Astrocyte (in vitro differentiated cells and primary cell): ENCODE measurements at places on chromosomes 3 and 15. TPM values are rescaled to one million over a fixed set of nuclear protein-coding genes. Genes with fewer than 3 reads are reported as not detected.
A peak's percentile ranks its signal among the peaks of the same experiment; 100 is the strongest.

- H3K36me3 ChIP-seq, result no peaks in the 10 kb centered on the region
- no peak overlapping the region for H3K4me3 ChIP-seq
- peak overlapping the region; percentile 43 for H3K27ac ChIP-seq
- no peaks in the 10 kb centered on the region for H3K27me3 ChIP-seq
- DNase-seq, result peak; percentile 86
These were observed 27.7 kb downstream of the CRTC3 start for GRCh38 chr15:90557186-90558084.

DNA sequence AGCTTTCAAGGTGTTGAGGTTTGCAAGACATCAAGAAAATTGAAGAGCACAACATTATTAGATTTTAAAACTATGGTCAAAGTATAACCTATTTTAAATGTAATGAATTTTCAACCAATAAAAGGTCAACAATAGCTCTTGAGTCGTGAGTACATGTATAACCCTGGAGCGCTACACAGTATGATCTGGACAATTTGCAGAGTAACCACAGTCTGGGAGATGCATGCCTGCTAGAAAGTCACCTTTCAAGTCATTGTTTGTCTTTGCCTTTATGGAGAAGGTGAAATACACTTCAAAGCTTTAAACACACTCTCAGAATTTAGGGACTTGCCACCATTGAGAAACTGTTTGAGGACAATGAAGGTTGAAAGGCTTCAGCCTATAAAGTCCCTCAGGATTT is 112.6 kb upstream of the ALCAM start:
- DNase-seq, result no peak
- H3K4me1 ChIP-seq, result no peaks in the 10 kb centered on the region
- H3K4me3 ChIP-seq, result no peak overlapping the region
- H3K36me3 ChIP-seq, result no peaks in the 10 kb centered on the region
- no peak overlapping the region for H3K27ac ChIP-seq

DNA sequence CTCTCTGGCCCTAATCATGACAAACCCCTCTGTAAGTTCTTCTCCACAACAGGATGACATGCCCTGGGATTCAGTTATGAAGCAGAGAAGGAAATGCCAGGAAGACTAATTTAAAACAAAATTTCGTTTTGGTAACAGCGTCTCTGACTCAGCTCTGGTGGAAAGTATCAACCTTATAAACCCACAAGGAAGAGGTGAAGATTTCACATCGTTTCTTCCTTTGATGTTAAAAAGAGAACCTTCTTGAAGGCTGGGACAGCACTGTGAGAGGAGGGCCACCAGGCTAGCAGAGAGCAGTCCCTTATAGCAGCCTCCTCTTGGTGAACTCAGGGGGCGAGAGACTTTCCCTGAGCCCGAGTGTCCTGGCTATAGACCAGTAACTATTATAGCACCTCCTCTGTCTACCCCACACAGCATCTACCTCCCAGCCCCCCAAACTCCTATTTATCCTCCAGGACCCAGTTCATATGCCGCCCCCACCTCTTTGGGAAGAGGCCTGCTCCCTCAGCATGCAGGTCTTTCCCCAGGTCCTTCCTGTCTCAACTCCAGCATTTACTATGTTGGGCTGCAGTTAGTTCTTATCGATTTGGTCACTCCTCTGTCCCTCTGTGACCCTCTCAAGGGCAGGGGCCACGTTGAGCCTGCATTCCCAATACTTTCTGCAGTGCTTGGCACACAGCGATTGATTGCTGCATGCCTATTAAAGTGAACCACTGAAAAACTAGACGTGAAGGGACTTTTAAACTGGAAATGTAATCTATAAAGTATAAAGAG is 321.5 kb upstream of the ICE2 start:
- peaks cover 22% of the 10 kb centered on the region for H3K4me1 ChIP-seq
- H3K27ac ChIP-seq, result no peak overlapping the region
- no peak overlapping the region for H3K4me3 ChIP-seq

- H3K27ac ChIP-seq, result no peak overlapping the region
- no peak overlapping the region for H3K4me3 ChIP-seq
- H3K27me3 ChIP-seq, result peaks cover 13% of the 10 kb centered on the region
- no peak for DNase-seq
- no peaks in the 10 kb centered on the region for H3K4me1 ChIP-seq
These were observed 33.4 kb downstream of the MAGEF1 start for GRCh38 chr3:184678317-184679055.

DNA sequence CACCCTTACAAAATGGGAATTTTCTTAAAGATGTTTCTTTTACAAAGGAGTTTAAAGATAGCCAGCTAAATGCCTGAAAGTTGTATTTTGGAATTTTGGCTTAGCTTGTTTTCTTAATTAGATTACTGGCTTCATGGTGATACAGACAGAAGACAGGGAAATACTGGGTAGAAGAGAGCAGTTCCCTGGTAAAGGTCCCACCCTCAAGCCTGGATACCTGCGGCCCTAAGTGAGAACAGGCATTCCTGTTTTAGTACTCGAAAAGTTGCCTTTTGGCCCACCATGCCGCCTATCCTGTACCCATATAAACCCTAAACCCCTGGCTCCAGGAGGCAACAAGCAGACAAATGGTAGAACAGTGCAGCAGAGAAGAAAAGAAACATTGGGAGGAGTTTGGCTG is 29.4 kb downstream of the SETMAR start:
- no peaks in the 10 kb centered on the region for H3K27me3 ChIP-seq
- no peak for DNase-seq
- no peak overlapping the region for H3K27ac ChIP-seq
- H3K4me1 ChIP-seq, result no peaks in the 10 kb centered on the region
- H3K4me3 ChIP-seq, result no peak overlapping the region
- H3K36me3 ChIP-seq, result no peaks in the 10 kb centered on the region

The NTRK3 gene
- total RNA-seq, result 12.9 and 14.5 TPM in 2 replicates

DNA sequence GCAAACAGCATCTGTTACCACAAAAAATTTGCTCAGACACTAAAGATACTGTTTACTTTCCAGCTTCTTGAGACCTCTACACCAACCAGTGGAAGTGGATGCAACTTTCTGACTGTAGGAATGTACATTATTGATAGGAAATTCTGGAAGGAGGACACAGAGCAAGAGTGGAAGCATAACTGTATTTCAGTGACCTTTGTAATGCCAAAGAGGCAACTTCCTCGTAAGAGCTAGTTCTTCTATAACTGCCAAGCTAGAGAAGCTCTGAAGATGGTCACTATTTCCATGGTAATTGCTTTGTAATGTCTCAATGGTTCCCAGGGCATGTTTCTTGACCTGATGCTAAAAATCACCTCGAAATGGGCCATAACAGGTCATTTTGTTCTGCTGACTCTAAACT is 96.3 kb upstream of the SLC2A2 start:
- H3K4me1 ChIP-seq, result no peaks in the 10 kb centered on the region
- no peak overlapping the region for H3K27ac ChIP-seq
- H3K36me3 ChIP-seq, result no peaks in the 10 kb centered on the region
- DNase-seq, result no peak

The MYEF2 gene
- 17.4 and 22.6 TPM in 2 replicates for total RNA-seq

DNA sequence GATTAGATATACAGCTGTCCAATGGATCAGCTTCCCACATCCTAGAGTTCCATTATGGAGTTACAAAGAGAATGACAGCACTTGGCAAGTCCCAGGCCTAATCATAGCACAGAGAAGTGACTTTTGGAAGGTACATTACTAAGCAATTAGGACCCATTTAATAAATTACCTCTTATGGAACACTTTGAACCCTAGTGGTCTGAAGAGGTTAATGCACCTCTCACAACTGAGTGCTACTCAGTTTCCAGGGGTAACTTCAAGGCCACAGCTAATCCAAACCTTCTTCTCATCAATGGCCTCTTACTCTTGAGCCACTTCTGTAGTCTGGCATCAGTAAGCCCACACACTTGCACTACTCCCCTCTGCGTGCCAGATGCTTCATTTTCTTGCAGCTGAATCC is 34.9 kb upstream of the MEIS2 start:
- DNase-seq, result no peak
- no peak overlapping the region for H3K27ac ChIP-seq
- peaks cover 4% of the 10 kb centered on the region for H3K4me1 ChIP-seq

DNA sequence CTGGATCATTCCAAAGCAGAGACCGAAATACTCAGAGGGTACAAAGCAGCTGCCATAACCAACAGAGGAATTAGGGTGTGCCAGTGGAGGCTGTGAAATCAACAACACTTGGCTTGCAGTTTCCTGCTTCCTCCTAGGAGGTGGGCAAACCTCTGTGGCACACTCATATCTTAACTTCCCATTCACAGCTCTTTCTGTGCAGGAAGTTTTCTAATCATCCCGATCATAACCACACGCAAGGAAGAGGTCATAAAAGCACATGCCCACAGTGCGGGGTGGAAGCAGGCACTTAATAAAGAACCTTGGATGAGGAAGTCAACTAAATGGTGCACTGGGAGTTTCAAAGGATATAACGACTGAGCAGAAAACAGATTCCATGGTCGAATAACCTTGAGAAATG is 5.1 kb downstream of the SCAMP2 start:
- H3K4me3 ChIP-seq, result no peak overlapping the region
- DNase-seq, result no peak
- H3K27ac ChIP-seq, result no peak overlapping the region
- no peaks in the 10 kb centered on the region for H3K27me3 ChIP-seq
- peaks cover 18% of the 10 kb centered on the region for H3K4me1 ChIP-seq

DNA sequence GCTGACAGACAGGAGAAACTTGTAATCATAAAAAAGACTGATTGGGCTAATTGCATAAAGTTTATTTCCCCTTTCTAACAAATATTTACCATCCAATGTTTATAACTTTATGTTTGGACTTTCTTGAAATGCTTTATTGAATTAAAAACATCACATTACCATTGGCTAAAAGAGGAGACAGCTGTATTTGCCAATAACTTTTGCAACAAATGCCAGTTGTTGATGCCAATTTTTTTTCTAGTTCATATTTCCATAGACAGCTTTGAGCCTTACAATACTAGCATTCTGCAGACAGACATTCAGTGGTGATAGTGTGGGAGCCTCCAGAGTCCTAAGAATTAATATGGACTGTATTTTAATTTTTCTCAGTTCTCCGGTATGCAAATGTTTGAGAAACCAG is 198.4 kb downstream of the ADAMTS17 start:
- no peak for DNase-seq
- no peaks in the 10 kb centered on the region for H3K36me3 ChIP-seq
- H3K27me3 ChIP-seq, result no peaks in the 10 kb centered on the region
- no peak overlapping the region for H3K4me3 ChIP-seq
- no peaks in the 10 kb centered on the region for H3K4me1 ChIP-seq
- H3K27ac ChIP-seq, result no peak overlapping the region

The IL17RD gene
- total RNA-seq, result 8.7 and 13.0 TPM in 2 replicates

GRCh38 chr3:60703008-60703407 is 548.2 kb downstream of the FHIT start:
- H3K36me3 ChIP-seq, result no peaks in the 10 kb centered on the region
- no peak overlapping the region for H3K27ac ChIP-seq
- no peak overlapping the region for H3K4me3 ChIP-seq
- H3K4me1 ChIP-seq, result no peaks in the 10 kb centered on the region

The SLC6A1 gene
- total RNA-seq, result 0.30 and 0.46 TPM in 2 replicates

DNA sequence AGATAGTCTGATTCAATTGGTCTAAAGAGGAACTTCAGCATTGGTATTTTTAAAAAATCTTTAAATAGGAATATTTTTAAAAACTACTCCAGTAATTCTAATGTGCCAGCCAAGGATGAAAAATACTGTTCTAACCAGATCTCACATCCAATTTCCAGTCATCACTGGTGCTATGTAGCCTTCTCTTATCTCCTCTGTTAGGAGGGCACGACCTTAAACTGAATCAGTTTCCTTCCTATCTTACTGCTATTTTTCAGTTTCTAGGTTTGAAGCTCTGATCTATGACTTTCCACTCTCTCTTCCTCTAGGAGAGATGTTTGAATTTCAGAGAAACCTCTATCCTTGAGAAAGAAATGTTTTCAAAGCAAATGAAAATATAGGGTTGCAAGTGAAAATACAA is 31.9 kb downstream of the HAPLN3 start:
- H3K4me1 ChIP-seq, result no peaks in the 10 kb centered on the region
- no peaks in the 10 kb centered on the region for H3K36me3 ChIP-seq
- no peak for DNase-seq
- no peak overlapping the region for H3K27ac ChIP-seq
- no peak overlapping the region for H3K4me3 ChIP-seq
